ENCODE measurements at places on chromosomes 13 and 19. TPM values are rescaled to one million over a fixed set of nuclear protein-coding genes. Genes with fewer than 3 reads are reported as not detected.

Gene SERPINE3
- not detected for polyA plus RNA-seq

Gene PRKCG
- not detected for polyA plus RNA-seq

Gene ZNF570
- polyA plus RNA-seq = 10.4 TPM

Gene UBE2L5
- polyA plus RNA-seq = not detected

Gene RFPL4AL1
- polyA plus RNA-seq = not detected

GRCh38 chr13:33453936-33454335 is 168.4 kb upstream of the STARD13 start:
- H3K4me1 ChIP-seq = no peaks in the 10 kb centered on the region
- no peaks in the 10 kb centered on the region for H3K36me3 ChIP-seq
- no peak overlapping the region for H3K4me3 ChIP-seq
- no peak overlapping the region for H3K27ac ChIP-seq
- peaks cover 3% of the 10 kb centered on the region for H3K27me3 ChIP-seq

DNA sequence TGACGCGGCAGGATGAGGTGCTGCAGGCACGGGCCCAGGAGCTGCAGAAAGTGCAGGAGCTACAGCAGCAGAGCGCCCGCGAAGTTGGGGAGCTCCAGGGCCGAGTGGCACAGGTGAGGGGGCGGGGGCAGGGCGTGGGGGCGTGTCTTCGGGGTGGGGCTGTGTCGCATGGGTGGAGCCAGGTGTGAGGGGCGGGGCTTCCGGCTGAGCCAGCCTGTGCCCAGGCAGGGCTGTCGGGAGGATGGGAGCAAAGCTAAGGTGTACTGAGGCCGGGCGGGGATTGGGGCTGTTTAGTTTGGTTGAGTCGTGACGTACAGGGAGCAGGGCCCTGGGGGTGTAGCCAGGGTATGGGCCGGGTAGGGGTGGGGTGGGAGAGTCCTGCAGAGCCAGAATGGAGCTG is 62.3 kb downstream of the KCNC3 start:
- DNase-seq = no peak
- no peak overlapping the region for H3K27ac ChIP-seq
- no peaks in the 10 kb centered on the region for H3K4me1 ChIP-seq
- peaks cover 10% of the 10 kb centered on the region for H3K27me3 ChIP-seq

DNA sequence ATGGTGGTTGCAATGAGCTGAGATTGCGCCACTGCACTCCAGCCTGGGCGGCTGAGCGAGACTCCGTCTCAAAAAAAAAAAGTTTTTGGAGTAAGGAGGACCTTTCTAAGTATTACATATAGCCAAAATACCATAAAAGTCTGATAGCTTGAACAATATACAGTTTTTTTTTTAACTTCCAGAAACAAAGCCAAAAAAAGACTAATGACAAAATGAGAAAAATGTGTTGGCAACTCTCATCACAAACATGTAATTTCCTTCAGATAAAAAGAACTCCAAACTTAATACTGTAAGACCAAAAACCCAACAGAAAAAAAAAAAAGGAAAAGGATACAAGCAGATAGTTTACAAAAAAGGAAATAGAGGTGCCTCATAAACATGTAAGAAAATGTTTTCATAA is 68.2 kb upstream of the MED4 start:
- no peaks in the 10 kb centered on the region for H3K27me3 ChIP-seq
- H3K4me1 ChIP-seq = peaks cover 26% of the 10 kb centered on the region
- no peak overlapping the region for H3K4me3 ChIP-seq
- H3K36me3 ChIP-seq = no peaks in the 10 kb centered on the region

GRCh38 chr19:1181606-1182005 is 7.5 kb upstream of the SBNO2 start:
- no peak for DNase-seq
- peaks cover 7% of the 10 kb centered on the region for H3K27me3 ChIP-seq
- no peak overlapping the region for H3K4me3 ChIP-seq
- no peaks in the 10 kb centered on the region for H3K36me3 ChIP-seq
- H3K27ac ChIP-seq = no peak overlapping the region
- peaks cover 6% of the 10 kb centered on the region for H3K4me1 ChIP-seq

GRCh38 chr19:21430675-21431074 is 33.7 kb downstream of the ZNF493 start:
- DNase-seq = no peak
- H3K27me3 ChIP-seq = no peaks in the 10 kb centered on the region
- H3K27ac ChIP-seq = no peak overlapping the region
- no peaks in the 10 kb centered on the region for H3K4me1 ChIP-seq
- no peak overlapping the region for H3K4me3 ChIP-seq

- H3K27me3 ChIP-seq = peaks cover 17% of the 10 kb centered on the region
- H3K27ac ChIP-seq = no peak overlapping the region
- DNase-seq = no peak
- H3K36me3 ChIP-seq = no peaks in the 10 kb centered on the region
Measured at GRCh38 chr19:16957151-16957701, 68.4 kb downstream of the F2RL3 start.

DNA sequence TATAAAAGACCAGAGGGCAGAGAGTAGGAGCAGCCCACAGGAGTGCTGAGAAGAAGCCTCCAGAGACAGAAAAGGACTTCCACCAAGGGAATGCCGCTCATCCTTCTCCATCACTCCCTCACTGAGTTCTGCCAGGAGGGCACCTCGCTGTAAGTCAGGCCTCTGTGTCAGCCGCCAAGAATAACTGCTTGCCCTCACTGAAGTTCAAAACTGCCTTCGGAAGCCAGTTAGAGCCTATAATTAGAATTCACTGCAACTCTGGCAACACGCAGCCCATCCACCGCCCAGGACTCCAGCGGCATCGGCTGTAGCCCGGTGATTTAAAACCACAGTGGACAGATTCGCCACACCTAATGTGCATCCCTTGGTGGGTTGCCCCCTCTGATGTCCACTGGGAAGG is 281.8 kb upstream of the ZNF507 start:
- no peaks in the 10 kb centered on the region for H3K36me3 ChIP-seq
- H3K4me1 ChIP-seq = no peaks in the 10 kb centered on the region
- H3K27me3 ChIP-seq = peaks cover 9% of the 10 kb centered on the region
- no peak overlapping the region for H3K27ac ChIP-seq
- no peak for DNase-seq
- no peak overlapping the region for H3K4me3 ChIP-seq

- H3K4me1 ChIP-seq = peaks cover 6% of the 10 kb centered on the region
- no peak overlapping the region for H3K27ac ChIP-seq
- DNase-seq = no peak
- no peaks in the 10 kb centered on the region for H3K36me3 ChIP-seq
- no peak overlapping the region for H3K4me3 ChIP-seq
- H3K27me3 ChIP-seq = peaks cover 10% of the 10 kb centered on the region
Measured at GRCh38 chr13:111383591-111384440, 63.4 kb downstream of the TEX29 start.

- H3K36me3 ChIP-seq = no peaks in the 10 kb centered on the region
- no peaks in the 10 kb centered on the region for H3K4me1 ChIP-seq
- no peak overlapping the region for H3K4me3 ChIP-seq
Measured at GRCh38 chr19:47315125-47315821, 5.6 kb downstream of the C5AR1 start.

- no peaks in the 10 kb centered on the region for H3K36me3 ChIP-seq
- peak overlapping the region; percentile 23 for H3K4me3 ChIP-seq
Measured at GRCh38 chr19:12773571-12773970, 1.8 kb downstream of the HOOK2 start.

All from immature natural killer cell (primary cell).